CD4-positive, alpha-beta T cell treated with Interleukin-10 for 1 hour (primary cell): ENCODE measurements at places on chromosomes 12 and 14.
A peak's percentile ranks its signal among the peaks of the same experiment; 100 is the strongest.

DNA sequence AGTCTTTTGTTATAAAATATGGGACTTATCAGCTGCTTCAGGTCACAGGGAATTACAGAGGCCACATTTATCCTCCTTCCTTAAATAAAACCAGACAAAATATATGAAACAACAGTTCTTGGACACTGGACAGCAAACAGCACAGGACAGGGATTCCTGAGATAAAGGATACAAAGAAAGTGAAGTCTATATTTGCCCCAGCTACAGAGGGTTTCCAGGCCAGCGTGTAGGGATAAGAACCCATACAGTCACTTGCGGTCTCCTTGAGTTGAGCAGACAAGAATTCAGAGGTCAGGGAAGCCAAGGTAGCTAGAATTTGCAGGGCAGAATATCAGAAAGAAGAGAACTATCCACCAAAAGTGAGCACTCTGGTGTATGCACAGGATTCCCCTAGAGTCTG lies 8.8 kb upstream of the LLPH start:
- DNase-seq = no peak

DNA sequence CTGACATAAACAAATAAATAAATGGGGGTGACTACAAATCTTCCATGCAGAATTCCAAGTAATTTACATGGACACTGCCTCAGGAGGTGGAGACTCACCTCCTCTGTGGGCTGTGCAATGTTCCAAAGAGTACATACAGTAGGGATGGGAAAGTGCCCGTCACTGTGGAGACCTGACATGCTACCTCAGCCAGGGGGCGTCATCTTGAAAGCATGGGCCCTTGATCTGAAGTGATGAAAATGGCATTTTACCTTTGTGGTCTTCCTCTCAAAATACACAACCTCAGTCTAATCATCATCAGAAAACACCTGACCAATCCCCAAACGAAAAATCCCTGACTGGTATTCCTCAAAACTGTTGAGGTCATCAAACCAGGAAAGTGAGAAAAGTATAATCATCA lies 48.4 kb downstream of the ANAPC7 start:
- DNase-seq = peak; percentile 29

- DNase-seq = peak; percentile 73
Measured at GRCh38 chr12:9615420-9616136, 7.9 kb upstream of the KLRB1 start.

GRCh38 chr14:73717711-73718417 lies 3.7 kb upstream of the PNMA1 start:
- no peak for DNase-seq

DNA sequence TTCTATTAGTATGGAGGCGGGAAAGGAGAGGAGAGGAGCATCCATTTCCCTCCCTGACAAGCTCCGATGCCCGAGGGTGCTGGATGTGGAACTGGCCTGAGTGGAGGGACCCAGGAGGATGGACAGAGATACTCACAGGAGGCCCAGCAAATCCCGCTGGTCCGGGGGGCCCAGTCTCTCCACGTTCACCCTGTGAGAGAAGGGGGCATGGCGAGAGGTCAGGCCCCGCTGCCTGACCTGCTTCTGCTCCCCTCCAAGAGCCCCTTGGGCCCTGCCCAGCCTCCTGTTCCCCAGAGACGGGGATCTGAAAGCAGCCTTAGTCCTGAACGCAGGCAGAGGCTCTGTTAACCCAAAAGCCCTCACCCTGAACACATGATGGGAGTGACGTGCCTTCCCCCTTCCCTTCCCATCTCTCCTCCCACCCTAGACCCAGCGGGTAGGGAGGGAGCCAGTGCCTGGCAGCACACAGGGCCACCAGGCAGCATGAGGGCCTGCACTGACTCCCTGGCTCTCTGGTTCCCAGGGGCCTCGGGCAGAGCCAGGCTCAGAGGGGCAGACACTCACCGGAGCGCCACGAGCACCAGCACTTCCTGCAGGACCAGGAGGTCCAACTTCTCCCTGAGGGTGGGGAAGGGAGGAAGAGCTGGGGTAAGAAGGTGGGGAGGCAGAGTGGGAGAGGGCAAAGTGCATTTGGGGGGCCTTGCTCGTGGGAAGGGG lies 17.5 kb downstream of the TMEM106C start:
- DNase-seq = no peak

- DNase-seq = no peak
Measured at GRCh38 chr14:99166506-99166905, 105.5 kb downstream of the BCL11B start.

DNA sequence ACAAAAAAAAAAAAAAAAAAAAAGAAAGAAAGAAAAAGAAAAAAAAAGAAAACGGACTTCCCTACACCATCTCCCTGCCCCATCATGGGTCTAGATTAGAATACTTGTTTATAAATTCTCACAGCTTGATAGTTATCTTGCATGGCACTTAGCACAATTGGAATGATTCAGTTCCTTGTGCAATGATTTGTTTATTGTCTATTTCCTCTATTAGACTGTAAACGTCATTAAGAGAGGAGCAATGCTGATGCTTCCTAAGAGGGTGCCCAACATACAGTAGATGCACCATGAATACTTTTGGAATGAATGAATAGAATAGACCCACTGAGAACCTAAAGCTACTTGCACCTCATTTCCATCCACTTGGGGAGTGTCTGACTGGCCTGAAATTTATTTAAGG lies 40.8 kb downstream of the PAX9 start:
- DNase-seq = no peak

DNA sequence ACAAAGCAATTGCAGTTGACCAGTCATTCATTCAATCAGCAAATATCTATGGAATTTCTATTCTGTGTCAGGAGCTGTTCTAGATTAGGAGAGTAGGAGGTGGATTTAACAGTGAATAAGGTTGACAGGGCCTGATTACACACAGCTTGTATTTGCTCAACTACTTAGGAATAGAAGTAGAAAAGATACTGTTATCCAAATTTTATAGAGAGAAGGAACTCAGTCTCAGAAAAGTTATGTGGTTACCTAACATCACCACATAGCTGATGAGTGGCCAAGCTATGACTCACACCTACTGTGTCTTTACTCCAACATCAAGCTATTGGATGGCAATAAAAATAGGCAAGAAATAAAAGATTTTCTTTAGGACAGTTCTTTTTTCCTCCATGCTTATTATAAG lies 374.8 kb downstream of the RMST start:
- DNase-seq = no peak

DNA sequence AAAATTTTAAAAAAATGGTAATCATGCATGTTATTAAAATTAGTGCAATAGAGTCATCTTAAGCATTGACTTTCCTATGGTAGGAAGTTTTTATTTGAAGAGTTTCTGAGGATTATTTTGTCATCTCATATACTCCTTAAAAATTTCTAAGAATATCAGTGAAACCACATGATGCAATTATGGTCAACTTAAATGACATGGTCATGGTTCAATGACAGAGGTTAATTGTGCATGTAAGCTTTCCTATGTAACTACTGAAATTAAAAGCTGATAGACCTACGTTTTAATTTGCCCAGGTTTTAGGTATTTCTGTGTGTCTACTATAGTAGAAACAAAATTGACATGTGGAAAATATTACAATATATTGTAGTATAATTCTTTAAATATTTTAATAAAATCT lies 21.0 kb upstream of the LMO3 start:
- no peak for DNase-seq

GRCh38 chr14:45658226-45658916 lies 405.4 kb upstream of the MIS18BP1 start:
- DNase-seq = no peak

DNA sequence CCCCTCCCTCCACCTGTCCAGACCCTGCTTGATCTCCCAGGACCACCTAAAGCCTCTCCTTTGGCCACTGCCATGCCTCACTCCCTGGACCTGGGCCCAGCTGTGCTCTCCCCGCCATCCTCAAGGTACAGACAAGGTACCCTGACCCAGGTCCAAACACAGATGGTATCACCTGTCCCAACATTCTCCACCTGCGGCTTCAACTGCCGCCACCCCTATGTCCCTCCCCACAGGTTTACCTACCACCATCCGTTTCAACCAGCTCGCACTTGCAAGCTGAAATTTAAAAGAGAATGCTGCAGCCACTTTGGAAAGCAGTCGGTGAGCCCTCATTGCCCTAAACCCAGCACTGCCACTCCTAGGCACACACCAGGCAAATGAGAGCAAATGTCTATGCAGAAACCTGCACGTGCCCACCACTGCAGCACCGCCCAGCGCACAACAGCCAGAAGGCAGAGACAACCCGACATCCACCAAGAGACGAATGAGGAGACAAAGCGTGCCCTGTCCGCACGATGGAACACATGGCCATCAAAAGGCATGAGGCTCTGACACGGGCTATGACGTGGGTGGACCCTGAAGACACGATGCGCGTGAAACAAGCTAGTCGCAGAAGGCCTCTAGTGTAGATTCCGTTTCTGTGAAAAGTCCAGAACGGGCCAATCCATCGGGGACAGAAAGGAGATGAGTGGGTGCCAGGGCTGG lies 71.0 kb downstream of the RFLNA start:
- DNase-seq = no peak

- DNase-seq = no peak
Measured at GRCh38 chr12:56257491-56258067, 605 bp downstream of the ANKRD52 start.

DNA sequence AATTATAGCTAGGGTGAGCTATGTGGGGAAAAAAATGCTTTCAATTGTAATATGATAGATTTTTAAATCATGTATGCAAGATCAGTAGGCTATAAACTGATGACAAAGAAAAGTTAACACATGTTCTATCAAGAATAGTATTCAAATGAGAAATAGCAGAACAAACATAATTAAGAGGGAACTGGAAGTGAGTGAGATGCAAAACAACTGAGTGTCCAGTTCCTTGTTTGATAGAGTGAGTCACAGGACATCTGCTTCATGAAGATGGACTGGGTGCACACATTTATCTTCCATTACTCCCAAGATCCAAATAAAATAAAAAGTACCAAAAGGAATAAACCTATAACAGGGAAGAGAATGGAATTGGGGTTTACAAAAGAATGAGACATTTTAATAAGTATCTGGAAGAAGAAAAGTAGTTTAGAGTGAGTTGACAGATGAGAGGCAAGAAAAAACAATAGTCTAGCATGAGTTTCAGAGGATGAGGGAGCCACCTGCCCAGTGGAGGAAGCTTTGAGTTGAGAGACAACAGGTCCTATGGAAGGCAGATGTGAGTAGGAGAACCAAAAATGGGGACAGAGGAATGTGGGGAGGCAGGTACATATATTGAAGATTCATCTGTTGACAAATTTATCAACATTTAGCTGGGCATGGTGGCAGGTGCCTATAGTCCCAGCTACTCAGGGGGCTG lies 178.1 kb upstream of the ARHGAP5 start:
- no peak for DNase-seq

- DNase-seq = no peak
Measured at GRCh38 chr12:7605900-7606465, 59.7 kb downstream of the APOBEC1 start.

DNA sequence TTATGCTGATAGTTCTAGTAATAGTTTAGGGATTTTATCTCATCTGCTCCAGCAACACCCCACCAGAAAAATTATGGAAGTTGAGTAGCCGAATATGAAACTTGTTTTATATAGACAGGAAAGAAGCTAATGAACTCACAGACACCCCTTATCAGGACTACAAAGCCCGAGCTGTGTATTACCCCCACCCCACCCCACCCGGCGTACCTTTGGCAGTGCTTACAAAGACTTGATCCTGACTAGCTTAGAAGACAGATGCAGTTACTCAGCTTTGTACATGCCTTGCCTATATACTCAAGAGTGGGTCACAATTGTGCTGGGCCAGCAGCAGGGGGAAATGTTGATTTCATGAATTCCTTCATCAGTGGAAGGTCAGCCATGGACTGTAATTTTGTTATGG lies 22.4 kb downstream of the PROX2 start:
- no peak for DNase-seq

DNA sequence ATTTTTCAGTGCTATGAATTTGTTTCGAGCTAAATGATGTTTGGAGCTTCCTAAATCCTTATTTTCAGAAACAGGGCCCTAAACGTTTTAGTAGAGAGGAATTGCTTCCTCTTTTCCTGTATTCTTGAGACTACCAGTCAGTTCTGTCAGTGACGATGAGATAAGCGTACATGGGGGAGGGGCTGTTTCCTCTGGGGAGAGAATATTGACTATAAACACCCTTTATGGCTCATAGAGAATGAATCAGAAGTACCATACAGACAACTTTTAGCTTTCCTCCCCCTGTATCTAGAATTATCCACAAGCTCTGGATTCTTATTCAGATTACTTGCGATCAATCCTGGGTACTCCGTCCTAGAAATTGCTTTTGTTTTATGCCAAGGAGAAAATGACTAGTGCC lies 5.1 kb downstream of the TBK1 start:
- DNase-seq = peak; percentile 49

DNA sequence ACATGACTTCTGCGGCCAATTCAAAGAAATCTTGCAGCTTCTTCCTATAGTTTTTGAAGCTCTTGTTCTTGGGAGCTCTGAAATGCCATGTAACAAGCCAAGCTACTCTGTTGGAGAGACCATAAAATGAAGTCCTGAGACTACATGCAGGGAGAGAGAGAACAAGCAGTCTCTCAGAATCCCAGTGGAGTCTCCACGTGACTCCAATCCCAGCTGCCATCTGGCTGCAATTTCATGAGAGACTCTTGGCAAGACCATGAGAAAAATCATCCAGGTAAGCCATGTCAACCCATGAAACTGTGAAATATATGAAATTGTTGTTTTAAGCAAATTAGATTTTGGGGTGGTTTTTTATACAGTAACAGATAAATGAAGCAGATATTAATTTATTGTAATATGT lies 54.4 kb downstream of the KLRG1 start:
- no peak for DNase-seq

DNA sequence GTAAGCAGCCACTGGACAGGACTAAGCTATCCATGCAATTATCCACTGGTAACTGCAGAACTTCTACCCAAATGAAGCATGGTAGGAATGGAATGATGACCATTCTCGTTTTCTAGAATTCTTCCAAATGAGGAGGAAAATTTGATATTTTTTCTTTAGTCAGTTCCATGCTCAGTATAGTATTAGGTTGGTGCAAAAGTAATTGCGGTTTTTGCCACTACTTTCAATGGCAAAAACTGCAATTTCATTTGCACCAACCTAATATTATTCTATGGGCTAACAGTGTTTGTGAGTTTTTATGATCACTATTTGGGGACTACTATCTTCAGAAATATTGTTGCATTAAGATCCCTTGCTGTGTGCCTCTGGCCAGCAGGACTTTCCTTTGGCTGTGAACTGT lies 42.9 kb upstream of the PELI2 start:
- DNase-seq = no peak

DNA sequence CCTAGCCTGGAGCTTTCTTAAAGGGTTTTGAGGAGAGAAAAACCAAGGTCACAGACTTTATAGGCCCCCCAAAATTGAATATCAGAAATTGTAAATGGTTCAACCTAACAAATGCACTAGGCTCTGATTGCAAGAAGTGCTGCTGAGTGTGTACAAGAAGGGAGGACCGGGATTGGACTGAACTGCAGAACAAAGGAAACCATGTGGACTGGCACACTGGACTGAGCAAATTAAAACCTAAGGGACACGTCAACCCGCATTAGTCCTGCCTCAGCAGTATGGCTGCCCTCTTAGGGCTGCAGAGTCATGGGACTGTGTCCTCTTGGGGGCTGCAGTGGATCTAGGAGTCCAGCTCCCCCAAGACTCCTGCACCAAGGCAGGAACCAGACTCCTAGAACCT lies 842 bp upstream of the CISTR start:
- DNase-seq = no peak

- no peak for DNase-seq
Measured at GRCh38 chr12:5511644-5512600, 80.0 kb downstream of the NTF3 start.
